ENCODE measurements at places on chromosomes 4 and X.

DNA sequence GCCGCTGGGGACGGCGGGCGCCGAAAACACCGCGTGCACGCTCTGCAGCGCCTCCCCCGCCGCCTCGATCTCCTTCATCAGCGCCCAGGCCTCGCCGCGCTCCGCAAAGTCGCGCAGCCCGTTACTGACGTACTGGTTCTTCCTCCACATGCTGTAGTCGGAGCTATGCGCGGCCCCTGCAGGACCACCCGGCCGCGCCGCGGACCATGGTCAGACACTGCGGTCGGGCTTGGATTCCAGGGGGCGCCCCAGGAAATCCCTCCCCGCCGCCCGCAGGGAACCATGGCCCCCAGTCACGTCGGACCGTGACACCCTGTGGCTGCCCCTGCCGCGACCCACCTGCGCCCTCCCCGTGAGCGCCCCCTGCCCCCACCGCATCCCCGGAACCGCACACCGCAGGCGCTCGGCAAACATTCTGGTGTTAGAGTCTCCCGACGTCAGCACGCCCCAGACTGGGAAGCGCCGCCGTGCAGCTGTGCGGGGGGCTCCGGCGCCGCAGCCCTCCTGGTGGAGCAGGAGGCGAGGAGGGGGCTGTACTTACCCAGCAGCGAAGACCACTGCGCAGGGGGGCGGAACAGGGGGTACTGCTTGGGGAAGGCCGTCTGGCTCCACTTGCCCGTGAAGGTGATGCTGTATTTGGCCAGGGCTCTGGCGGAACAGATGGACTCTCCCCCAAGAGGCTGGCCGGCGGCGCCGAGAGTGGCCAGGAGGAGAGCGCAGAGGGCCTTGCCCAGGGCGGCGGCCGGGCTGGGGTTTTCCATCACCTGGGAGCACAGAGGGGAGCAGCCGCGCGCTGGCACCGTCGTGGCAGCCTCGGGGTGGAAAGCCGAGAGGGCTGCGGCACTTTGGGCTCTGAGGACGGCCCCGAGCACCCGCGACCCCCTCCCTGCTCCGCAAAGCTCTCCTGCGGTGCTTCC, 814 bp downstream of the SPON2 start:
- DNase-seq, result peak; percentile 86

- DNase-seq, result no peak
Measured at GRCh38 chrX:80223982-80224579, 196.2 kb upstream of the TENT5D start.

- DNase-seq, result no peak
Measured at GRCh38 chr4:176342384-176342783, 22.6 kb downstream of the SPCS3 start.

- DNase-seq, result peak; percentile 89
Measured at GRCh38 chr4:124060261-124060918, 652.1 kb downstream of the ANKRD50 start.

- no peak for DNase-seq
Measured at GRCh38 chr4:87985097-87985886, 9.8 kb downstream of the SPP1 start.

- no peak for DNase-seq
Measured at GRCh38 chr4:14726877-14727361, 275.4 kb upstream of the CPEB2 start.

DNA sequence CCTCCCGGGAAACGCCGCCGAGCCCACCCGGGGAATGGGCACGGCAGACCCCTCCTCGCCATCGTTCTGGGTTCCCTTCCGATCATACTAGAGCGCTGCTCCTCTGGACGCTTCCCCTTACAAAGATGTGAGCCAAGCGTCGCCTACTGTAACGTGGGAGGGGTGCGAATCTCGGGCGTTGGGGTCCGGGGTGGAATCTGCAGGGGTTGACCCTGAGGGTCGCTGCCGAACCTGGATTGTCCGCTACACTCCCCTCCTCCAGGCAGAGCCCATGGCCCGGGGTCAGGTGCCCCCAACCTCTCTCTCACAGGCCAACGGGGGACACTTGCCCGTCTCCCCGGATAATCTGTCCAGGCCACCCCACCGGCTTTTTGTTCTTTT, 13.8 kb downstream of the BCOR start:
- no peak for DNase-seq

DNA sequence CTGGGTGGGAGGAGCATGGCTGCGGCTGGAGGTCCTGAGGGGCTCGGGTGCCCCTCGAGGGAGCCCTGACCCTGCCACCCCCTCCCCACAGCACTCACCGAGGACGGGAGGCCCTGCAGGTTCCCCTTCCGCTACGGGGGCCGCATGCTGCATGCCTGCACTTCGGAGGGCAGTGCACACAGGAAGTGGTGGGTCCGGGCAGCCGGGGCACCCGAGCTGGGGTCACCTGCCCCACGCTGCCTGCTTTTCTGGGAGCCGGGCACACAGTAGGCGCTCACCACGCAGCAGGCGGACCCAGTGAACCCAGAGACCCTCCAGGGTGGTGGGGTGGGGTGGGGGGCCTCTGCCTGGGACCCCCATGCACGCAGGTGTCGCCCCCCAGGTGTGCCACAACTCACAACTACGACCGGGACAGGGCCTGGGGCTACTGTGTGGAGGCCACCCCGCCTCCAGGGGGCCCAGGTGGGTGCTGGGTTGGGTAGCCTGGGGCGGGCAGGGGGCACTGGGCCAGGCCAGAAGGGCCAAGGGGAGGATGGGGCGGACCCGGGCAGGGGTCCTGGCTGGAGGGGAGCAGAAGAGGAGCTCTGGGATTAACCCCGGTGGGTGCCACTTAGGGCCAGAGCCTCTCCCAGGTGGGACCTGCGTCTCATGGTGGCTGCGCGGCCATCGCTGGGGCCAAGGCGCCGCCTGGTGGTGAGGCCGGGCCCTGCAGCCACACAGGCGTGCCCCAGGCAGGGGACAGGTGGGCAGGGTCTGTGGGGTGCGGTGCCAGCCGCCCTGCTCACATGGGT, 1.4 kb downstream of the HGFAC start:
- no peak for DNase-seq

GRCh38 chr4:53586121-53586816, 5.0 kb downstream of the LNX1 start:
- no peak for DNase-seq

DNA sequence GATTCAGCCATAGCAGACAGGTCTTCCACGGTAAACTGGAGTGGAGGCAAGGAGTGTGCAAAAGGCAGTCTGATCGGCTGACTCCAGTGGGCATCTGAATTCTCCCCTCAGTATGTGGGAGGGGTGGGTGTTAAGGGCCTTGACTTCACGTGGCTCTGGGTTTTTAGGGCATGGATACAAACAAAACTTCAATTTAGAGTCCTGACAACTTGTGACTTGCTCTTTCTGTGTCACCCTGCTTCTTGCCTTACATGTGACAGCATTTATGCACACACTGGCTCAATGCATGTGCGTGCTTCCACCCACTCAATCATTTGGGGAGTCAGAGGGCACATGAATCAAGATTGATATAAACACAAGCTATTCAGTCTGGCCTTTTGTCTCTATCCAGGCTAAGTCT, 17.5 kb downstream of the PLP1 start:
- DNase-seq, result no peak

- DNase-seq, result peak; percentile 93
Measured at GRCh38 chrX:68980906-68981616, 152.2 kb downstream of the EFNB1 start.

- no peak for DNase-seq
Measured at GRCh38 chr4:85166318-85166717, 199.8 kb upstream of the WDFY3 start.

DNA sequence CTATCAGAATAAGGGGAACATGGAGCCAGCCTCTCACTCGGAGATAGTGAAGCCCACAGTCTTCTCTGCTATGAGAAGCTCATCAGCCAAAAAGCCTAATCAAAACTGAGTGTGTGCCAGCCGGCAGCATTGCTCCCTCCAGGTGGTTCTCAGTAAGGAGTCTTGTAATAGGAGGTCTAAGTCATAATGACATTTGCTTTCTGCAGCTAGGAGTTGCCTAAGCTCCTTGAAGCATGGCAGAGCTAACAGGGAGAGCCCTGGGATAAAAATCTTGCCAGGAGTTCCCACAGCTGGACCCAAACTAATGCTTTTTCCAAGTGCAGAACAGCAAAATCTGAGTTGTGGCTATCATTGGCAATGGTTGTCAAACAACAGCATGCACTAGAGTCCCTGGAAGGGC, 245.2 kb downstream of the SPATA18 start:
- no peak for DNase-seq

GRCh38 chrX:93591398-93591797, 82.0 kb downstream of the NAP1L3 start:
- no peak for DNase-seq

DNA sequence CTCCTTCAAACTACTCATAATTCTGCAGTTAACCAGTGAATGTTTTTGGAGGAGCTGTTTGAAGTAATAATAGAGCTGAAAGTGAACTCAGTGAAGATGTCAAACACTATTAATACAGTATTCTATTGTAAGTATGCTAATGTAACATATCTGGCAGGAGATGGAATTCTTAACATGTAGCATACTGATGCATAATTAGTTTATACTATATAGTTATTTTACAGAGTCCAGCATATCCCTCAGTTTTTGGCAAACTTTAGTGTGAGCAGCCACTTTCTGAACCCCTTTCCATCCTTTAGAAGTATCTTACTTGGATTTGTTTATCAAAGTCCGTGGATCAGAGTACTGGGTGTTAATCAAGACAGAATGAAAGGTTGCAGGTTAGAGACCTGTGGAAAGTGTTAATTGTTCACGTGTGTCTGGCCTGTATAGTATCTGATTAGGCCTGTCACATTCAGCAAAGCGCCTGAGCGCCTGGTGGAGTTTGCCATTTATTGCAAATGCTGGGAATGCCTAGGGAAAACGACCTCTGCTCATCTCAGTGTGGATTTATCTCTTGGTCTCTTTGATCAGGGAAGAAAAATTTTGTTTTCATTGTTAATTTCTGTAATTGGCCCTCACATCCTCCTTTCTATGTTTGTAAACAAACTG, 251.7 kb upstream of the MAD2L1 start:
- no peak for DNase-seq

DNA sequence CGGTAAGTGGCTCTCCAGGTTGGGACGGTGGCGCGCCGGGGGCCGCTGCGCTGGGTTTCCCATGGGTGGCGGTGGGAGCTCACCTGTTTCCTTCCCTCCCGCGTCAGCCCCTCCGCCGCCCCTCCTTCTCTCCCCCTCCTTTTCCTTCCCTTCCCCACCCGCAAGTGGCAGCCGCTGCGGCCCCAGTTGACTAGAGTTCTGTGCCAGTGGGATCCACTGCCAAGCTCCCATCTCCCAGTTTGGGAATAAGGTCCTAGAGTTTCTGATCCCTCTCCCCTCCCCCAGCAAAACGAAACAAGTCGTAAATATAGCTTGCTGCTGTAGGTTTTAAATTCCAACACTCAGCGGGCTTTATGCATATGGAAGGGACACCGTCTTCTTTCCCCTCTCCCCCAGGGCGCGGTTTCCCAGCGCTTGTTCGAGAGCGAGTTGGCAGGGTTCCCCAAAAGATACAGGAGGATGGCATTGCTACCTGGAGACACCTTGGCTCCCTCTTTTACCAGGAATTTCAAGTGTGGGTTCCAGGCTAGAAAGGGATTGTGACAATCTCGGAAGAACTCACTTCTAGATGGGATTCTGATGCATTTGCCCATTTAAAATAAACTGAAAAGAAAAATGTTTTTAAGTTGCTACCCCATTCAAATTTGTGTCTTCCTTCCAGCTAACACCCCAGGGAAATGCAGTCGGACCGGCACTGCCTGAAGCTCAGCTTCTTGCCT, 1.2 kb downstream of the TLL1 start:
- DNase-seq, result no peak

GRCh38 chr4:8586246-8586645, 6.1 kb downstream of the GPR78 start:
- DNase-seq, result no peak

Data from vagina (tissue), 2 donors.